Left ventricle myocardium inferior (tissue), 1 donor: ENCODE measurements at places on chromosomes 3 and 15.
A peak's percentile ranks its signal among the peaks of the same experiment; 100 is the strongest.

DNA sequence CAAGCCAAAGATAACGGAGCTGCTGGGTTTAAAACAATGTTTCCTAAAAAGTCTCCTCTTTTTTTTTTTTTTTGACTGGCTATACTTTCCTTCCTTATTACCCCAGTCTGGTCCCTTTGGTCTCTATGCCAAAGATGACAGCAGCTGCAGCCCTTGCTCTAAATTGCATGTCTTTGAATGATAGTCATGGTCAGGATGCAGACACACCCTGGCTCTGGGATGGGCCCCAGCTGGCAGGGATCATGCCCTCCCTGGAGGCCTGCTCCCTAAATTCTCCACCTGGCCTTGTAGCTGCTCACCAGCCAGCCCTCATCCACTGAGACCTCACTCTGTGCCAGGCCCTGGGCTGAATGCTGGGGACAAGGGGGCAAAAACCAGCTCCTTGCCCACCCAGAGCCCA lies 95.8 kb downstream of the MESD start:
- peak; percentile 34 for DNase-seq

DNA sequence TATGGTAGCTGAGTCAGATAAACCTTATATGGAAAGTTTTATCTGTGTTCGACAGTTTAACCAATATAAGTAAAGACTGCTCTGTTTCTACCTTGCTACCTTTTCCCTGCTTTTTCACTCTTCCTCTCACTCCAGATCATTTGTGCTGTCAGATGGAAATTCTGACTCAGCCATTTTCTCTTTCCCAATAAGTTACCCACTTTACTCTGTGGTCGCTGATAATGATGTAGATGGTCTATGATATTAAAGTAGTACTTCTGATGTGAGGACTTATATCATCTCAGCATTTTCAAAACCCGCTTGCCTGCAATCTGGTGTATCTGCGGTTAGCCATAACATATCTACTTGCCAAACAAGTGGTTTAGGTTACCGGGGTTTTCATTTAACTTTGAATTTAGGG lies 15.0 kb upstream of the UTS2B start:
- DNase-seq, result no peak

DNA sequence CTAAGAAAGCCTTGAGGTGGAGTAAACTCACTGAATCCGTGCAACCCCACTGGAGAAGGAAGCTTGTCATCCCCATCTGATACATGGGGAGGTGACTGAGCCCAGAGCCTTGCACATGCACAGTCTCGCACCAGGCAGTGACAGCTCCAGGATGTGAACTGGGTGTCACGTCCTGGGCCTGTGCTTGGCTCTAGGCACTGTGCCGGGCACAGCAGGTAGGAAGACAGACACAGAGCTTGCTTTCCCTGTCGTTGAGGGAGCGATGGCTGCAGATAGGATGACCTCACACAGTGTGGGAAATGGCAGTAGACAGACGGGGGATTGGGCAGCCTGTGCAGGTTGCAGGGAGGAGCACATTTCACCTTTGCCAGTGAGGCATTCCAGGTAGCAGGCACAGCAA lies 12.2 kb upstream of the ATP2B2 start:
- no peak for DNase-seq

DNA sequence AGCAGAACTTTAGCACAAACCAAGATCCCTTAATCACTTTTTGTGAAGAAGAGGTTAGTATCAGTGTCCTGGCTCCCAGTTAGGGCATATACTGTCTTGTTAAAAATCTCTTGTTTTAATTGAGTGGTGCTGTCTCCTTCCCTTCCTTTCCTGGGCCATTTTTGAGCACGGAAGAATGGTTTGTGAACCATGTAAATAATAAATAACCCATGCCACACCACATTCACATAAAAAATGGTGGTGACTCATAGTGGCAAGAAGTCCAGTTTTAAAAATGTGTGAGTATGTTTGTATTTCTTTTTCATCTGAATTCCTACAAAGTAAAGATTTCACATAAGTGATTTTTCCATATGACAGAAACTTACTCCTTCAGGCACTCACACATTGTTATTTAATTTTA lies 59.1 kb upstream of the SPRED1 start:
- DNase-seq, result no peak

DNA sequence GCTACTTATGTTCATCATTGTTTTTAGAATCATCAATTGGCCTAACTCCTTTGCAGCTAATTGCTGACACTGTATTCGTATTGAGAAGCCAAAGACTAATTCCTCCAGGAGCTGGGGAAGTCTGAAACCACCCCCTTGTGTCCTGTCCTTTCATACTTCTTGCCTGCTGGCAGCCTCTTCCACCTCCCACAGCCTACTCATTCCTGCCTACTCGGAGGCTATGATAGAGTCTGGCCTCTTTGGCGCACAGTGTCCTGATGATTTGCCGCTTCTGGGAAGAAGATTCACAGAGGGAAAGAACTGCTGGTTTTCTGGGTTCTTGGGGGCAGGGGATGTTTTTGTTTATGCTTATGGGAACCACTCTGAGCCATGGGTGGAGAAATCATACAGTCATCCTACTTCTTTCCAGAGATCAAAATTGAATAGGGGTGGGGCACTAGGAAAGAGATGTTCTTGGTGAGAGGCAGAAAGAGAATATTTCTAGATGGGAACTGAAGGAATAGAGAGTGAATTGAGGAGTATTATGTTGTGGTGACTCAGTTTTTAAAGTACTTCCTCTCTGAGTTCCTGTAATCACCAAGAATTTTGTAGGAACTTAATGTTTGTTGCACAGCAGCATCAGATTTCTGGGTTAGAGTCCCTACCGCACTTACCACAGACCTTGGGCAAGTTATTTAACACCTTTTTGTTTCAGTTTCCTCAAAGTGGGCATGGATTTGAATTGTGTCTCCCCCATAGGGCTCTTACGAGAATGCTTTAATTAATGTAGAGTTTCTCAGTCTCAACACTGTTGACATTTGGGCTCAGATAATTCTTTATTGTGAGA lies 22.1 kb upstream of the SCAANT1 start:
- no peak for DNase-seq

- no peak for DNase-seq
Observed at GRCh38 chr3:194399874-194400411, 877 bp upstream of the GP5 start.

GRCh38 chr3:133276594-133276993 lies 123.3 kb upstream of the BFSP2 start:
- DNase-seq, result no peak

DNA sequence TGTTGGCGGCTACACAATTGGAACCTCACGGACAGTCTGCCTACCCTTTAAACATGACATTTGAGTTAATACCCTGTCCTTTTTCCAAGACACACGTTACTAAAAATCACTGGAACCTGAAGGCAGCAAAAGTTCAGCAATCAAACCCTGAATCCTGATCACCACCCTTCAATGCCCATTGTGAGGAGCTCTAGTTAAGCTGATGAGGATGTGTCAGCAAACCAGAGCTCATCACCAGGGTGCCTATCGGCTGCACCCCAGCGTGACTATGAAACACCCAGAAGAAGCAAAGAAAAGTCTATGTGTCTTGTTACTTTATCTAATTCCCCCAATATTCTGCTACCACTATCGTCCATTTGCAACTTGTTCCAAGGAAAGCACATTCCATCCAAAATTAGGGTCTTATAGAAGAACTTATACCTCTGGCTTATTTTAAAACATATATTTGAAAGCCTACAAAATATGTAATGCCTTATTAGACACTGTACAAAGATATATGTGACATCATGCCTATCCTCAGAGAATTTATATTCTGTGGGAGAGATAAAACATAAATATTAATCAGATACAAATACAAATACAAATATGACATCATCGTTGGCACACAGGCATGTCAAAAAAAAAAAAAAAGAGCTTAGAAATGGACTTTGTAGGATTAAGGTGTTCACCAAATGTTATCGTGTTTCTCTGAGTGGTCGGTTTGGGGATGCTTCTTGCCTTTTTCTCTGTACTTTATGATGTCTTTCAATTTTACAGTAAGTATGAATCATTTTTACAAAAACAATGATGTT lies 219.7 kb upstream of the SETMAR start:
- no peak for DNase-seq

DNA sequence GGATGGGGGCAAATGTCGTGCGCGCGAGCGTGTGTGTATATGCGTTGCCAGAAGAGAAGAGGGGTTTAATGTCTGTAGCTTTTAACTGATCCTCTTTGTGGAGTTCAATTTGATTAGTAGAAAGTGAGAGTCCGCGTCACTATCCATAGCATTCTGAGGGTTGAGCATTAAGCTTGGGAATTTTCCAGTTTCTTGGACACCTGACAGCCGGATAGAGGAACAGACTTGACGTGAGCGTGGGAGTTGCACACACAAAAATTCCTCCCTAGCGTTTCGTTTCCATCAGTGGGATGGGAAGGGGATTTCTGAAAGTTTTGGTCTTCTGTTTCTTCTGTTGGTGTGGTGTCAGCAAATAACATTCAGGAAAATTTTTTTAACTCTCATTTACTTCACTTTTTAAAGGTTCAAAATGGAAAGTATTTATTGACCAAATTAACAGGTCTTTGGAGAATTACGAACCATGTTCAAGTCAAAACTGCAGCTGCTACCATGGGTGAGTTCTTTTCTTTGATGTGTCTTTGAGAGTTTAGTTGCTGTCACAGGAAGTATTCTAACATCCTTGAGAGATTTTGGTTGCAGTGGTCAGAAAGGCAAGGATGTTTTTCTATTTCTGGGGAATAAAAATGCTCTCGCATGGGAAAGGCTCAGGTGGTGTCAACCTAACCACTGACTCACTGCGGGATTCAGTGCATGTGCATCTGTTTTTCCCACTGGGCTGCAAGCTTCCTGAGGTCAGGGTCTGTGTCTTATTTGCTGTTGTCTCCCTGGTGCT lies 841 bp downstream of the POGLUT1 start:
- DNase-seq, result no peak

- no peak for DNase-seq
Observed at GRCh38 chr3:134325706-134326105, 48.5 kb downstream of the AMOTL2 start.

GRCh38 chr3:71724584-71725270 lies 475 bp downstream of the EIF4E3 start:
- peak; percentile 55 for DNase-seq

DNA sequence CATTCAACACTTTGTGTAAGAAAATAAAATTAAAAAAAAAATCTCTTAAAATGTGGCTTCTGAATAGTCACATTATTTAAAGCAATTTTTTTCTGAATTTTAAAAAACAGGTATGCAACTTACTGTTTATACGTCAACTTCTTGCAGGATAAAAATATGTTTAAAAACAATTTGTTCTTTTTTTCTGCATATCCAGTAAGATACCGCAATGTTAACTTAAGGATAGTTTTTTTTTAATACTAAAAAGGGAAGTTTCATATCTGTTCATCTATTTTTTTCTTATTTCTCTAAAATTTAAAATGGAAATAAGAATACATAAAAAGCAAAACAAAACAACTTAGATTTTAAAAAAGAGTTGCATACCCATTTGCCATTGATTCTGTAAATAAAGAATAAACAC lies 27.4 kb downstream of the GOLIM4 start:
- DNase-seq, result no peak

DNA sequence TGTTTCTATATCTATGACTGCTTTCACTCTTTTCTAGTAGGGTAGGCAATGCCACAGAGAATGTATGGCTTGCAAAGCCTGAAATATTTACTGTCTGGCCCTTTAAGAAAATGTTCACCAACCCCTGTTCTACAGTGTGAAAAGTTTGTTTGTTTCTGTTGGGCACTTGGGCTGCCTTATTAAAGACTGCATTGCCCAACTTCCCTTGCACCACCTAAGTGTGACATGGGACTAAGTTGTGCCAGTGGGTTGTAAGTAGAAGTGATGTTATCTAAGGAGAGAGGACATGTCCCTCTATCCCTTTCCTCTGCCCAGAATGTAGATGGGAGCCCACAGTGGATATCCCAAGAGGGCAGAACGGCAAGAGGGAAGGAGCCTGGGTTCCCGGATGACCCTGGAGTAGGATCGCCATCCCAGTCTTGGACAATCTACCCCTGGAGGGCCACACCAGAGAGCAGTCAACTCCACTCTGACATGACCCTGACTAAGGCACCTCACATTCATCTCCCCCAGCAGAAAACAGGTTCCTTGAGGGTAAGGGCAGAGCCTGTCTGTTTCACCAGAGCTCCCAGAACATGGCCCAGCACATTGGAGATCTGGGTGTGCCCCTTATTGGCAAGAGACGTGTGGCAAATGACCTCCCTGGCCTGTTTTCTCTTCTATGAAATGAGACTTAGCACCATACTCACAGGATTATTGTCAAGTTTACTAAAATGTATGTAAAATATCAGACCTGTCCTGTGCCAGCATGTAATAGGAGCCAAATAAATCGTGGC lies 138.8 kb downstream of the SMAD6 start:
- no peak for DNase-seq

DNA sequence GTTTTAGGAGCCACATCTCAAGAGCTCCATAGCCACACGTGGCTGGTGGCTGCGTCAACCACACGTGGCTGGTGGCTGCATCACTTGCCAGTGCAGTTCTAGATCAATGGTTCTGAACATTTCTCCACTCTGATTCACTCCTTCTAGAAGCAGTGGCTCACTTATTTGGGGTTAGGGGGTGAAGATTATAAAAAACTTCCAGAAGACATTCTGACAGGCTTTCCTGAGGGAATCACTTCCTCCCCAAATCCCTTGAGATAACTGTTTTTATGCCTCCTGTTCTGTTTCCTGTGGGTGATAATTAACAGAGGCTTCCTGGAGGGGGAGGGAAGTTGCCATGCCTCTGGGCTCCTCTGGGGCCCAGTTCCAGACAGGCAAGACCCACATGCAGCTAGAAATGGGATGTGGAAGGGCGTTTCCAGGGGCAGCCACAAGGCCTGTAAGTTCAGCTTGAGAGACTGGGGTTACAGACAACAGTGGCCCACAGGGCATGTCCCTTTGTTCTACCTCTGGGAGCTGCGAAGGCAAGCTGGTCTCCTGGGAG lies 23.6 kb downstream of the HEG1 start:
- no peak for DNase-seq

- peak; percentile 4 for DNase-seq
Observed at GRCh38 chr3:46703013-46703520, 1.9 kb downstream of the TMIE start.

- DNase-seq, result no peak
Observed at GRCh38 chr3:192422321-192422996, 304.9 kb downstream of the FGF12 start.

GRCh38 chr3:195903950-195904290 lies 4.4 kb downstream of the TNK2 start:
- no peak for DNase-seq

- no peak for DNase-seq
Observed at GRCh38 chr3:35733341-35733740, 94.0 kb downstream of the ARPP21 start.

- DNase-seq, result no peak
Observed at GRCh38 chr15:85172846-85173490, 191.3 kb downstream of the PDE8A start.
